GM23248 (cell line): ENCODE measurements at places on chromosomes 16 and 17. TPM values are rescaled to one million over a fixed set of nuclear protein-coding genes. Genes with fewer than 3 reads are reported as not detected.

Gene MYO15A
- 0.70 and 0.90 TPM in 2 replicates for polyA plus RNA-seq

Gene GAS7
- 6.7 TPM in 2 replicates for polyA plus RNA-seq

Gene NPIPB6
- polyA plus RNA-seq, result 0.25 and 0.48 TPM in 2 replicates

Gene DHRS7C
- not detected in 2 replicates for polyA plus RNA-seq

Gene CHTF8
- 56.7 and 57.7 TPM in 2 replicates for polyA plus RNA-seq
